Activated CD4-positive, alpha-beta memory T cell treated with anti-CD3 and anti-CD28 coated beads for 36 hours (primary cell): ENCODE measurements at places on chromosomes 11 and 22. TPM values are rescaled to one million over a fixed set of nuclear protein-coding genes. Genes with fewer than 3 reads are reported as not detected.

DNA sequence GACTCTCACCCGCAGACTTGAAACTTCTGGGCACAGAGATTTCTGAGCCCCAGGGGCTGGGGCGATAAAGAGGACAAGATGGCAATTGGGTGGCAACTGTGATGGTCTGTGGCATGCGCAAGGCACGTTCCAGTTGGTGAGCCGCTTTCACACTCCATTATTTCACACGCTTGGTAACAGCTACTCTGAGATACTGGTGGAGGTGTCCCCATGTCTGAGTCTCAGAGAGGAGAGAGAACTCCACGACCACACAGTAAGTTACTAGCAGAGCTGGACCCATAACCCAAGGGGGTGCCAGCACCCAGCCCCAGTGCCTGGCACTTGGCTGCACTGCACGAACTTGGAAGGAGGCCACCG is 6.0 kb upstream of the KCNJ4 start:
- DNase-seq: no peak

NAV2 gene
- total RNA-seq: 0.86 TPM

GRCh38 chr22:29716814-29717545 is 2.8 kb upstream of the CABP7 start:
- DNase-seq: peak; percentile 47

DNA sequence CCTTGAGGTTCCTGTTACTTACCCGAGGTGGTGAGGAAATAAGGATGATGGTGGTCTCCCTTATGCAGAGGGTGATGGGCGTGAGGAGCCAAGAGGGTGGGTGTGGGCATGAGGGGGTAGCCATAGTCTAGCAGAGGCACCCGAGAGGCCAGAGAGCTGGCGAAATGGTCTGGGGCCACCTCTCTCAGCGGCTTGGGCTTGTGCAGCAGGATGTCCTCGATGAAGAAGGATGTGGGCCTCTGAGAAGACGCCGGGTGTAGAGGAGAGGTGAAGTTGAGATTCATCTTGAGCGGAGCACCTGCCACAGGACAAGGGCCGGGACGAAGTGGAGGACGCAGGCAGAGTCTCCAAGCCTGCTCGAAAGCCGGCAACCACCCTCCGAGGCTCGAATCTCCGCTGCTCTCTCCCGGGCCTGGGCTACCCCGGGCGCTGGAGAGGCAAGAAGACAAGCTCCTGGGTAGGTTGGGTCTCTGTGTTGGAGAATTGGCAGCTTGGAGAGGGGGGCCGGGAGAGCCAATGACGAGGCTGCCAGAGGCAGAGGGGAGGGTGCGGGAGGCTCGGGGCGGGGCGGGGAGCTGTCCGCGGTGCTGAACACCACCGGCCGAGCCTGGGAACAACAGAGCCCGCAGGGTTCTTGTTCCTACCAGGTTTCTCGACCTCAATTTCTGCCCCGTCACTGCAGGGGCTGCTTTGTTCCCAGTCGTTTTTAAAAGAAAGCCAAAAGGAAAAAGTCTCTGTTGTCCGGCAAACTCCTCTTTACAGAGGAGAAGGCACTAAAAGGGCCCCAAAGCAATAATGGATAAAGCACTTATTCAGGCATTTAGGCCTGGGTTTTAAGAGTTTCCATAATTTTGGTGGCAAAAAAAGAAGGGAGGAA is at the start of gene BSX:
TSS of gene BSX (minus strand) at position 447 of the 877 bp plus-strand sequence. CDS start at position 284, 163 bp downstream.
- peak; percentile 70 for DNase-seq
